ENCODE measurements at places on chromosomes 2 and 18.

DNA sequence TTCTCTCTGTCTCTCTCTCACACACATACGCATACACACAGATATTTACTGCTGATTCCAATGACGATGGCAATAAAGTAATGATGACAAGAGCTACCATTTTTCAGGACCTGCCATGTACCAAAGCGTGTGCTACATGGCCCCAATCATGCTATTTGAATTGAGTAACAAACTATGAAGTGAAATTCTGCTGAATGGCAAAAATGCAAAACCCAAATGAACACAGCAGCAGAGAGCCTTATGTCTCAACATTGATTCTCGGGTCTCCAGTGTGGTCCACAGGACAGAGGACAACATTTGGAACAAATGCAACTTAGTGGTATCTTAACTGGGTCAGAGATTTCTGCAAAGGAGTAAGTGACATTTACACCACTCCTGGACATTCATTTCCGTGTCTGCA is 117.4 kb downstream of the PIEZO2 start:
- DNase-seq: no peak

- no peak for DNase-seq
These were observed 45.2 kb upstream of the MAPRE3 start for GRCh38 chr2:26925100-26925791.

DNA sequence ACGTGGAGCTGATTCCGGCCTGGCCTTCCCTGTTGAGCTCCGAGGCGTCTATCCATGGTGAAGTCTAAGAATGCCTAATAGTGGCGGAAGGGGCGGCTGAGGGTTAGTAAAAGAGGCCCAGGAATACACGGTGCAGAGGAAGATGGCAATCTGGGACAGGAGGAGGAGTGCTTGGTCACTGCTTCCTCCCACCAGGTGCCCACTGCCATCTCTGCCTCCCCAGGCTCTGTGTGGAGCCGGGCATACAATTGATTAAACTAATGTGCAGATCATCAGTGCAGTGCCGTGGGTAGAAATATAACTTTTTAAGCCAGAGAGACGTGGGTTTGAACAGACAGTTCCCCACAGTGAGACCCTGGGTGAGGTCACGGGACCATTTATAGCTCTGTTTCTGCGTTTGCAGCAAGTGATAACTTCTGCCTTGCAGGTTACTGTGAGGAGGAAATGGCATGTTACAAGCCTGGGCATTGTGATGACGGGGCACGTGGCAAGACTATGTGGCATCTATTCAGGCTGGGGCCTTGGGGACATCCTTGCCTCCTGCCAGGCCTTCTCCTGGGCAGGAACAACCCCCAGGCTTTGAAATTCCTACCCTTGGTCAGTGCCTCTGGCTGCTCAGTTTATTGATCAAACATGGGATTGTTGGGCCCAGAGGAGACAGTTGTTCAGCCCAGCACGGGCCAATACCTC is 204.9 kb downstream of the ASB1 start:
- DNase-seq: no peak

GRCh38 chr2:222071911-222072310 is 226.9 kb downstream of the PAX3 start:
- DNase-seq: no peak

DNA sequence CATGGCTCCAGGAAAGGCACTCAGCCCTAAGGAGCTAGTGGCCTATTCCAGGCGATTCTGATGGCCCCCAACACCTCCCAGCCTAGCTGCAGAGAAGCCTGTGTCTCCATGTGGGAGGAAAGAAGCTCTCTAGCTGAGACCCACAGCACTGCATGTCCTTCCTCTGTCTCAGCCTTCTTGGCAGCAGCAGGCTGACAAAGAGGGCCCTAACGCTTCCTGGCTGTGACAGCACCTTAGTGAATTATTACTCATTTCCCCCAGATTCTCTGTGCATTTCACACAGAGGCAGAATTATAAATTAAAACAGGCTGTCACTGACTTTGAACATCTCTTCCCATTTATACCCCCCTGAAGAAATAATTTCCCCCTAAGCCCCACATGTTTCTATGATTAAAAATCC is 206.8 kb downstream of the CLIP4 start:
- no peak for DNase-seq

GRCh38 chr18:60543646-60544045 is 171.1 kb upstream of the MC4R start:
- DNase-seq: no peak

- DNase-seq: no peak
These were observed 17.9 kb upstream of the ID2 start for GRCh38 chr2:8663997-8664396.

Data from GM04504 (cell line).